ENCODE measurements at places on chromosomes 5 and 9.

DNA sequence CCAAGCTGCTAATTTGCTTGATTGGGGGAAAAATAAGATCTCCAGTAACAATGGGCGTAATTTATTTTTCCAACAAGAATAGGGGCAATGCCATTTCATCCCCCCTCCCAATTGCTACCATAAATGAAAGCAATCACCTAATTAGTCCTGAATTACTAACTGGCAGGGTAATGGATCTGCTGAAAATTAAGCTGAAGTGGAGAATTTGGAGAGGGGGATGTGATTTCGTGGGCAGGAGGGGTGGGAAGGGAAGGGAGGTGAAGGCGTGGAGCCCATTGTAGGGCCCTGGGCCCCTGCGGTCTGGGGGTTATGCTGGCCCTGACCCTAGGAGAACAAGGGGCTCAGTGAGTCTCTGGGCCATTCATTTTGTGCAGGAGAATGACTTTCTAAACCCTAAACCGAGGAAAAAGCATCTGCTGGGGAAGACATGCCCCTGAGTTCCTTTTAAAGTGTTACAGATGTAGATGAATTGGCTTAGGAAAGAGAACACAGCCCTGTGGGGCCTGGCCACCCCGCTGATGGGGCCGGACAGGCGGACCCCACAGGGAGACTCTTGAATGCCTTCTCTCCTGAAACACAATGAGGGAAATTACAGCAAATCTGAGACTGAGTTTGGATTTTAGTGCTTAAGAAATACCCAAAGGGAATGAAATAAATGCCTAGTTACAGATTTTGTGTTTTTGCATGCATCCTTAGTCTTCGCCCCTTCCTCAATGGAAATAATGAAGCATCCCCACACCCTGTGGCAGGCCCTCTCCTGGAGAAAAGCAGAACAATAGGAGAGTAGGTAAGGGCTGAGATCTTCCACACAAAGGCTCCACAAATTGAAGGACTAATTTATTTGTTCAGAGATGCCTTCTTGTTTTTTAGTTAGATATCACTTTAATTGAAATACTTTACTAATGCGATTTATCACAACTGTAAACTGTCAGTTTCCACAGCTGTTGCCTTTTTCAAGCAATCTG is 143.2 kb downstream of the PSAT1 start:
- DNase-seq: no peak

DNA sequence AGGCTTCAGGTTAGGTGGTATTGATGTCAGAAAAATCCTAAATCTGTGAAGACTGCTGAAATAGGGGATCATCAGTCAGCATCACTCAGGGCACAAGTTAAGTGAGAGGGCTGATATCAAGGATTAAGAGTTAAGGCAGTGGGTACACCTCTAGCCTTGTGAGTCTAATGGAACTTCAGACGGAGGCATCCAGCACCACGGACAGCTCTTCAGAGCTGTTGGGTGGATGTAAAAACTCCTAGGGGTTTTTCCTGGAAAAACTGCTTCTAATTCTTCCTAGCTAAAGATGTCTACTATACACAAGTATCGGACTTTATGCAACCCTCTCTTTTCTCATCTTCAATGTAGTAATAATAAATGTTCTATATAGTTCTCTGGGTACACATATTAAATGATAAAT is 165.9 kb downstream of the SH3GL2 start:
- DNase-seq: no peak

GRCh38 chr9:136667214-136667939 is 4.7 kb downstream of the EGFL7 start:
- no peak for DNase-seq

DNA sequence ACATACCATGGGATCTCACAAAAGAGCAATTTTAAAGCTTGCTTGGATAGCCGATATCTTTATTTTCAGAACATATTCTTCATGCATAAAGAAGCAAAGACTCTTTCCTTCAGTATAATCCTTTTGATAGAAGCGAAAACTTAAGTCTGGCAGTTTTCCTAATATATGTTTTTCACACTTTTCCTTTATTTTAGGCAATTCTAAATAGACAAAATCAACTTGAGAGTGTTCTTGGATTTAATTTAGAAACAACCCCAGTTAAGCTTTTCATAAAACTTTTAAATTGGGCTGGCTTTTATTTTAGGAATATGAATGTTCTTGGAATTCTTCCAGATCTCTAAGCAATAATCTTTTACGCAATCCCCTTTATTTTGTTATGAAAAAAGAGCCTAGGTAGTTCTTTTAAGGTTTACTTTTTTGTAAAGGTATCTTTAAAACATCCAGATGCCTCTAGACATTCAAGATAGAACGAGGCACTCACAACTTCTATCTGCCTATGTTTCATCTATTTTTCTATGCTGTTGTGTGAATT is 51.5 kb upstream of the HSPB3 start:
- no peak for DNase-seq

GRCh38 chr5:144195448-144195847 is 24.8 kb downstream of the KCTD16 start:
- no peak for DNase-seq

- DNase-seq: no peak
These were observed 11.8 kb downstream of the FAM163B start for GRCh38 chr9:133597316-133597957.

GRCh38 chr9:112384690-112385089 is 4.8 kb downstream of the HSDL2 start:
- DNase-seq: no peak

GRCh38 chr9:112048924-112049691 is 126.0 kb downstream of the SUSD1 start:
- DNase-seq: no peak

DNA sequence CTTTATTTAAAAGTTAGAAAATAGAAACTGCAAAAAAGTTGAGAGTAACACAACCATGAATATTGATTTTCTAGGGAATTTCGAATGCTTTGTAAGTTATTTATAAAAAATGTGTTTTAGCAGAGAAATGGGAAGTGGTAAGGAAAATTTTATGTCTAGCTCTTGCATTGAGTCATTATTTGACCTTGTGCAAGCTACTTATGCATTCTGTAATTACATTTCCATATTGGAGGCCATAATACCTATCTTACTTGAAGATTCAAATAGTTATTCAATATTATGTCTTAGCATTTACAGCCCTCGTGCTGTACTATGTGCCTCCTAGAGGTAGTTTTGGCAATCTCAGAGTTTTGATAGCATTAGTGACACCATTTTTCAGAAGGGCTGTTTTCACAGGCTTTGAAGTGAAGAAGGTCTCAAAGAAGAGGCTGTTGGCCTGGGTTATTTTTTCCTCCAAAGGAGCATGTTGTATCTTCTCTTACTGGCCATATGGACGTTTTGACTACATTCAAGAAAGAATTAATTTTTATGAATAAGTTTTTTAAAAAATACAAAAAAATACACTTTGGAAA is 7.4 kb upstream of the DAP start:
- no peak for DNase-seq

- DNase-seq: no peak
These were observed 5.7 kb downstream of the TRIM52 start for GRCh38 chr5:181255276-181255675.

GRCh38 chr5:88269222-88269771 is 652 bp upstream of the TMEM161B start:
- no peak for DNase-seq

- no peak for DNase-seq
These were observed 415.5 kb downstream of the NR2F1-AS1 start for GRCh38 chr5:93165559-93165958.

DNA sequence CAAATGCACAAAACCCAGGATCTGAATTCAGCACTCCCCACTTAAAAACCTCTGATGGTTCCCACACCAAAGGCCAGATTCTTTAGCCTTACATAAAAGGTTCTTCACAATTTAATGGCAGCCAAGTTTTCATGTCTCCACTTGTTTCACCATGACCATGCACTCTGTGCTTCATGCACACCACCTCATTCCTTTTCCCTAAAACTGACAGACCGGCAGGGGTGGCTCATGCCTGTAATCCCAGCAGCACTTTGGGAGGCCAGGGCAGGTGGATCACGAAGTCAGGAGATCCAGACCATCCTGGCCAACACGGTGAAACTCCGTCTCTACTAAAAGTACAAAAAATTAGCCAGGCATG is 150.4 kb downstream of the SEMA6A start:
- no peak for DNase-seq

DNA sequence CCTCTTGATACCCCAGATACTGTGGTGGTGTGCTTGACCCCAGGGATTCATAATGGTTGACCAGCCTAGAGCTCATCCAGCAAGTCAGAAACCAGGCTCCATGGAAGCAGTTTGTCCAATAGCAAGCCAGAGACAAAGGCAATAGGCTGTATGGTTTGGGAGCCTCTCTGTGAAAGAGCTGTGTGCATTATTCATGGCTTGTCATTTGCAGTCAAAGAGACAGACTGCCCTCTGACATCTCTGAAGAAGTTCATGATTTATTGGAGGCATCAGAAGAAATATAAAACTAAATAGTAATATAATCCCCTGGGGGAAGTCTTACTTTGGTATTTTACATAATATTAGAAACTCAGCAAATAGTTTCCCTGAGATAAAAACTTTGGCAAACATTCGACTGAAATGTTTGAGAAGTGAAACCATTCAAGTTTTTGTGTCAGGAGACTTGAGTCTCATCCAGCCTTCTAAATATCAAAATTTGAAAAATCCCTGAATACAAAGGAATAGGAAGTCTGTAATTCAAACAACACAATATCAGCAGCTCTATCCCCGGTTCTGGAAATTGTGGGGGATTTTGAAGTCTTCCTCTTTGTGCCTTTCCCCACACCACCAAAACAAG is 250.3 kb downstream of the ZSWIM6 start:
- no peak for DNase-seq
